ENCODE measurements at places on chromosomes 3 and 15.

- no peak for DNase-seq
Observed at GRCh38 chr15:76533060-76533820, 196.7 kb downstream of the ISL2 start.

- no peak for DNase-seq
Observed at GRCh38 chr15:87881026-87881425, 375.5 kb downstream of the NTRK3 start.

DNA sequence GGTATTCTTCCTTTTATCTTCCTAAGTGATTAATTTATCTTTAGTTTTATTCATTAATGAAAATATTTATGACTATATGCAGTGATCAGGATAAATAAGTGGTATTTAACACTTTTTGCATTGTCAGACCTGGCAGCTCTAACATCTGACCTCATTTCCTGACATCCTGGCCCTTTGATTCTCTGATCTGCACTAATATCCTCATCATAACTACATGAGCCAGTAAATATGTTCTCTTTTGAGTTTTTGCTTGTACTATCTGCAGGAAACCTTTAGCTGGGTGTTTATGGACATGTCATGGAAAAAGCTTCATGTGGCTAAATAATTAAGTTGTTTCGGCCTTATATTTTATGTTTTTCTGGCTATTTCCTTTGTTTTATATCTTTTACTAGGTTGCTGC, 10.5 kb downstream of the NKTR start:
- no peak for DNase-seq

DNA sequence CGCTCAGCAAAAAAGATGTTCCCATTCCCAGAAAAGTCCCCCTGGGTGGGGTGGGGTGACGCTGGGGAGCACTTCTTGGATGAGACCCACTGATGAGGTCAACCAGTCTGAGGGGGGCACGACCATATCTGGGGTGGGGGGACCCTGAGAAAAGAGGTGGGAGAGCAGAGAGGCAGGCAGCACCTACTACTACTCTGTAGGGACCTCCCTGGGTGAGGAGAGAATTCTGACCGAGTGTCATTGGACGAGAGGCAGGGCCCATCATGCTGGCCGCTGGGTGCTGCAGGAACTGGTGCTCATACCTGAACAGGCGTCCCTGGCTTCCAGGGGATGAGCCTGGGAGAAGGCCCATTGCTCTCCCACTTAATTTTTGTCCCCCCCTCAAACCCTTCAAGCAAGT, 158.8 kb downstream of the KLF13 start:
- no peak for DNase-seq

DNA sequence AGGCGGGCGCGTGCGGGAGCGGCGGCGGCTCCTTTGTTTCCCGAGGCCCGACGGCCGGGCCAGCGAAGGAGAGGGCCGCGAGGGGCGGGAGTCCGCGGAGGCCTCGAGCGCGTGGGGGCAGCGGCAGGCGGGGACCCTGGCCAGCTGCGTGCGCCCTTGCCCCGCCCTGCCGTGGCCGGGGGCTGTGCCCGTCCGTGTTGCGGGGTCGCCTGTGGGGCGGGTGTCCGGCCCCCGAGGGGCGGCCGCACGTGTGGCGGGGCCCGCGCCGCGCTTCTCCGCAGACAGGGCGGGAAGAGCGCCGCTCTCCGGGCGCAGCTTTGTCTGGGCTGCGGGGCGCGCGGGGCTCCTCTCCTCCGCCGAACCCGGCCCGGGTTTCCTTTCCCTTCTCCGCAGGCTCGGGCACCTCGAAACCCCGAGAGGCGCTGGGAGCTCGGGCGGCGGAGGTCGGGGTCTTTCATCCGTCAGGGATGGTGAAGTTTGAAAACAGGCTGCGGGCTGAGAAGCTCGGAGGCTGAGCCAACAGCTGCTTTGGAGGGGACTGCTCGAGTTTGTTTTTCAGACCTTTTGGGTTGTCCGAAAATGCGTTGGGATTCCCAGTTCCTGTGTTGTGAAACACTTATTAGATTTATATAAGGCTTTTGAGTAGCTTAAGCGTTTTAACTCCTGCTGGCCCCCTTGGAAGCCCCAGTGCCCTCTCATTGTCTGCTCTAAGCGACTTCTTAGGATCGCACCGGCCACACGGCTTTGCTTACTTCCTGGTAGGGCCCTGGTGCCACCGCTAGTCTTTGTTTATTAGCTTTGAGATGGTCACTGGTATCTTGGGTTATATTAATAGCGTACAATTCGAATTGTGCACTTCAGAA, 817 bp downstream of the USP3 start:
- peak; percentile 72 for DNase-seq

DNA sequence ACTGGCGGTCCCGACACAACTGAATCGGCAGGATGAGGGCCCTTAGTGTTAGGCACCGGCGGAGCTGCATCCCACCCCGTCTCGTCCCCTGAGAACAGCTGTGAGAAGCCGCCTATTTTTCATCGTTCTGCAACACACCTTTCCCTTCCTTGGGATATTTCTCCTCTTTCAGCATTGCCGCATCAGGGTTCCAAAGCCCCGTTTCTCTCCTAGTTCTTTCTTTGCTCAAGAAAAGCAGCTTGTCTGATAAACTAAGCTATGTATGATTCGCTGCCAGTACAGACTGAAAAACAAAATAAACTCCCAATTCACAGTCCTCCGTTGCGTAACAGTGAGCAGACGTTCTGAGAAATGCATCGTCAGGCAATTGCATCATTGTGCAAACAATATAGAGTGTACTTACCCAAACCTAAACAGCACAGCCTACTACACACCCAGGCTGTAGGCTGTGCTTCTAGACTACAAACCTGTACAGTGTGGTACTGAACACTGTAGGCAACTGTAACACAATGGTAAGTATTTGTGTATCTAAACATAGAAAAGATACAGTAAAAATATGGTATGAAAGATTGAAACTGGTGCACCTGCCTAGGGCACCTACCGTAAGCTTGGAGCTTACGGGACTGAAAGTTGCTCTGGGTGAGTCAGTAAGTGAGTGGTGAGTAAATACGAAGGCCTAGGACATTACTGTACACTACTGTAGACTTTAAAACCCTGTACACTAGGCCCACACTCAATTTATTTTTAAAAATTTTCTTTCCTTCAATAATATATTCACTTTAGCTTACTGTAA, 8.9 kb upstream of the ADAMTS17 start:
- DNase-seq: peak; percentile 52

- no peak for DNase-seq
Observed at GRCh38 chr3:55617385-55617784, 130.3 kb upstream of the WNT5A start.

GRCh38 chr3:183514021-183514420, 41.5 kb downstream of the KLHL6 start:
- DNase-seq: no peak
